Right ventricle myocardium superior (tissue), 1 donor: ENCODE measurements at places on chromosomes 11 and 22. TPM values are rescaled to one million over a fixed set of nuclear protein-coding genes. Genes with fewer than 3 reads are reported as not detected.

DNA sequence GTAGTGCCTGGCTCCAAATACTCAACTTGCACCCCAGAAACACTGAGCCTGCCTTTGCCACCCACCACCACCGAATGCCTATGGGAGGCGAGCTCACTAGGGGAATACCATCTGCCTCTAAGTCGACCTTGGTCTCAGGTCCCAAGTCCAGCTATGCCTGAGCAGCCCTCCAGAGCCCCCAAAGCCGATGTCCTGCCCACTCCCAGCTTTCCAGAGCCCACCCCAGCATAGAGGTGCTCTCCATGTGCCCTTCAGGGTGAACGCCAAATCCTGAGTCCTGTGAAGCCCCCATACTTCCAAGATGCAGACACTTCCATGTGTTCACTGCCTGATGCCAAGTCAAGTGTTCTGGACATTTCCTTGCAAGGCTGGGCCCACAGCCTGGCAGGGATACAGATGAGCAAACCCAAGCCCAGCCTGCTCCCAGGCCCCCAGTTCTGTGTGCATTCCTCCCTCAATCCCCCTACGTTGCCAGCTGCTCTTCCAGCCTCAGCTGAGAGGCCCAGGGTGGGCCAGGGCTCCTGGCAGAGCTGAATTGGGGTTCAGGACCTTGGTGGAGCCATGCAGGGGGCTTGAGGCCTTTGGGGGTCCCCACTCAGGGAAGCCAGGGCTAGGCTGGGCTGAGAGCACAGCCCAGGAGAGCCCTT is 2.6 kb upstream of the KMT5B start:
- DNase-seq = no peak

The PLEKHB1 gene
- 13.7 TPM for total RNA-seq

DNA sequence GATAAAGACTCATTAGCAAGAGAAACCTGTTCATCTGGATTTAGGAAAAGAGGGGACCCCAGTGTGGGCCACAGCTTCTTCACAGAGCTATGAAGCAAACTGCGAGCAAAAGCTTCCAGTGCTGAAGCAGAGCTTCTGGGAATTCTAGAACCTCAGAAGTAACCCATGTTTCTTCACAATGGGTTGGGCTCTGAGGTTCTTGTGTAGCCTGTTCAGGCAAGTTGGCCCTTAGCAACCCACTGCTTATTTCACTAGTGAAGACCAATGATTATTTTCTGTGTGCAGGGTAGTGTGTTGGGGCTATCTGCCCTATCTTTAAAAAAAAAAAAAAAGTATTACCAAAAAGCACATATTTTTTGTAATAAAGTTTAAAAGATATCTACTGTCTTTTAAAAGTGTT is at the start of gene ACRV1:
Gene ACRV1 (minus strand): TSS at position 101 of the 400 bp plus-strand sequence. CDS start 67 bp downstream, at position 34.
- DNase-seq = no peak

GRCh38 chr22:31327806-31328543 is 18.2 kb downstream of the PATZ1 start:
- DNase-seq = no peak

The THAP12 gene
- total RNA-seq = 18.3 TPM

GRCh38 chr11:118245936-118246562 is 6.1 kb downstream of the MPZL3 start:
- no peak for DNase-seq
